Frontal cortex (tissue), 4 donors: ENCODE measurements at places on chromosomes 12 and 14.

- no peak for DNase-seq
Observed at GRCh38 chr12:11688379-11688778, 38.9 kb downstream of the ETV6 start.

GRCh38 chr12:19404242-19404880, 34.9 kb upstream of the AEBP2 start:
- DNase-seq, result no peak

DNA sequence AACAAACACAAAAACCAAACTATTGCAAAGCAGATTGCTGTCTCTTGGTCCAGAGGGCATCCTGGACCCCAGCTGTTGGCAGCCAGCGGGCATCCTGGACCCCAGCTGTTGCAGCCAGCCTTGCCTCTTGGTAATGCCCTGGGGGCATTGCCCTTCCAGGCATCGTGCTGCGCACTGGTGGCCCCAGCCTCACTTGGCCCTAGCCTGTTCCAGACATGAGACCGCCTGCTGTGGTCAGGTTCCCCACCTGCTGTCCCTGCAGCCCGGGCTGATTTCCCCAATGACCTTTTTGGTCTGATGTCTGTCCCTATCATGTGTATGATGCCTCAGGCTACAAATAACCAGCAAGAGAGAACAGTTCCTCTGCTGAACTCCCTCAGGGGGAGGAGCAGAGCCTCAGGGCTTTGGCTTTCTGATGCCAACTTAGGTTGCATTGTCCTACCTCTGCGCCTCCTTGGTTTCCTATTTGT, 20.8 kb downstream of the MLXIP start:
- DNase-seq, result no peak

- DNase-seq, result no peak
Observed at GRCh38 chr14:33986804-33987203, 35.9 kb upstream of the EGLN3 start.

DNA sequence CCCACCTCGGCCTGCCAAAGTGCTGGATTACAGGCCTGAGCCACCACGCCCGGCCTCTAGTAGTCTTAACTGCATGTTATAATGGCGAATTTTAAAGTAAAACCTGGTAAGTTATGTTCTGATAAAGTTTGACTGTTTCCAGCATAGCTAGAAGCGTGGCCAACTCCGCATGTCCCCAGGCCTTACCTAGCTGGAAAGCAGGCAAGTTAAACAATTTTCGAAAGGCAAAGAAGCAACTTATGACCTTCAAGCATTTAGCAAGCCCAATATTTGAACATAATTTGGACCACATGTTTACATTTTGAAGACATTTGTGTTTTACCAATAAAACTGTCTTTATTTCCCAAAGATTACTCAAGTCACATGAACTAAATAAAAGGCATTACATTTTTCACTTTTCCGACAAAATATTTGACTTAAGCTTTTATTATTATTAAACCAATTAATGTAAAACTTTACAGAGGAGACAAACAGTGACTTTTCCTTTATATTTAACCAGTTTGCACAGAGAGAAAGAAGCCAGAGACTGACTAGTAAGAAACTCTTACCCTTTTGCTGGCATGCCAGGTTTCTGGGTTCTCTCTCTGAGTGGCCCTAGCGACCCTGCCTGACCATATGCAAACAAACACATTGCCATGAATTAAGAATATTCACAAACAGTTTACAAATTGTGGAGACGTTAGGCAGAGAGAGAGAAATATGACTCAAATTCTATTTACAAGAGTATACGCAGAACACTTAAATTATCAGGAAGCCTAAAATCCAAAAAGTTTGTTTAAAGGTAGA, 106.3 kb downstream of the RIN3 start:
- DNase-seq, result no peak

- DNase-seq, result no peak
Observed at GRCh38 chr12:22525426-22525825, 18.9 kb downstream of the C2CD5 start.

GRCh38 chr12:31325877-31326631, at the start of gene SINHCAF:
SINHCAF (minus strand) TSS chr12:31326150; CDS start chr12:31298204, 27,946 bp downstream.
- peak; percentile 90 for DNase-seq

- no peak for DNase-seq
Observed at GRCh38 chr14:82872494-82872893, 1338.8 kb upstream of the SEL1L start.

- no peak for DNase-seq
Observed at GRCh38 chr14:77485901-77486678, 12.5 kb downstream of the ISM2 start.

GRCh38 chr14:104685216-104685997, 4.0 kb upstream of the INF2 start:
- no peak for DNase-seq

DNA sequence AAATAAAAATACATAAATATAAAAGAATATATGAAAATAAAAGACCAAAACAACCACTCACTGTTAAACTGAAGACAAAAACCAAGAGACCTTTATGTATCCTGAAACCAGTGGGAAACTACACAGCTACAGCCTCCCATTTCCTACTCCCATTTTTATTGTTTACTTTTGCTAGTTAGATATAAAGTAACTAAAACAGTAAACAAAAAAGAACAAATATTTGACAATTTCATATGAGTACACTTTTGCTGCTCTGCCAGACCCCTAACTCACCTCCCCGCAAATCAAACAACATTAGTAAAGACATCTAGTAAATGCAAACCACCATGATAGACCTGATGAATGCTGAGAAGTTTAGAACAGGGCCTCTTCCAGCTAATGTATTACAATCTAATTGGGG, 97.1 kb downstream of the BCL2L14 start:
- DNase-seq, result no peak

DNA sequence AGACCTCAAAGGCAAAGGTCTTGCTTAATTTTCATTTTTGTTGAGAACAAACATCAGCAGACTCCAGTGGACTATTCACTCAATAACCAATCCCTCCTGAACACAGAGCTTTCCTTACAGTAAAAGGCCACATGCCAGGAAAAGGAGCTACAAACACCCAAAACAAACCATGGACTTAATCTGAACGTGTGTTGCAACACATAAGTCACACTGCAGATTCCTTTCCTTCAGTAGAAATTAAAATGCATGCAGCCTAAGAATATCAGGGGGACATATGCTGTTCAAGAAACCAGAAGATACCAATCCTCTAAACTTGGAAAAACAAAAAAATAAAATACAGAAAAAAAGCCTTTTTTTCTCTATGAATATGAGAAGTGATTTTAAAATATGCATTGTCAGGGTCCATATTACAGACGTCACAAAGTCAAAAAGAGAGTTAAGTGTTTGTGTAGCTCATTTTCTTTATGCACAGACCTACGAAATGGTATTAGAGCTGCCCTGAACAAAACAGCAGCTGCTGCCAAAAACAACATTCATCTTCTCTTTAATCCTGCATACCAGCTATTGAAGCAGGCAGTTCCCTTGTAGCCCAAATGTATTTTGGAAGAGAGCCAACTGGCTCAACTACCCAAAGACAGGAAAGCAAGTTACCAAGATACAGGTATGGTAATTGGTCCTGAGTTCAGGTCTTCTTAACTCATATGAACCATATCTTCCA, 26.2 kb downstream of the KITLG start:
- no peak for DNase-seq

DNA sequence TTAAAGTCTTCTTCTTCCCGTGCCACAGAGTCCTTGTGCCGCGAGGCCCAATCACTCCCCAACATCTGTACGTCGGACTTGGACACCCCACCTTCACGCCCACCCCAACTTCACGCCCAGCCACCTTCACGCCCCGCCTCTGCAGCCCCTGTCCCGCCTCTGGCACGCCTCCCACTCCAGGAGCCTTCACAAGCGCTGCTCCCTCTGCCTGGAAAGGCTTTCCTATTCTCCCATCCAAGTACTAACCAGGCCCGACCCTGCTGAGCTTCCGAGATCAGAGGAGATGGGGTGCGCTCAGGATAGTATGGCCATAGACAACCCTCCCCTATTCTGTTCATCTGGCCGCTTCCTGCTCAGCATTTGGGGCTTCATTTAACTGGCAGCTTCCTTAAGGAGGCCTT, 17.3 kb upstream of the EIF5 start:
- DNase-seq, result no peak

DNA sequence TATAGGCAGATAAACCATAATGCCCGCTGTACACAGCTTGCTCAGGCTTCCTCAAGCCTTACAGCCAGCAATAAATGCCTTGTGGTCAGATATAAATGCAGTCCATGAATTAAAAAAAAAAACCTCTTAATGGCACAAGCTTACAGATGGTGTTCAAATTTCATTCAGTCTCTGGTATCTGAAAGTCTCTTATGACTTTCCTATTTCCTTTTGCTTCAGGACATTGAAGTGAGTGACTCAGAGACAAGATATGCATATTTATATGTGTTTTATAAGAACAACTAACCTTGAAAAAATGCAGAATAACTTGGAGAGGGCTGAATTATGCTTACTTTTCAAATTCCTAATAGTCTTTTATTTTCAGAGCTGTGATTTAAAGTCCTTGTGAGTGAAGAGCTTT, 426.9 kb upstream of the MIS18BP1 start:
- DNase-seq, result no peak

- DNase-seq, result no peak
Observed at GRCh38 chr14:49960453-49960852, 67.6 kb downstream of the ARF6 start.

GRCh38 chr12:101727098-101727497, 12.2 kb downstream of the SYCP3 start:
- no peak for DNase-seq

GRCh38 chr14:72722201-72722785, 171.6 kb downstream of the DPF3 start:
- DNase-seq, result no peak

DNA sequence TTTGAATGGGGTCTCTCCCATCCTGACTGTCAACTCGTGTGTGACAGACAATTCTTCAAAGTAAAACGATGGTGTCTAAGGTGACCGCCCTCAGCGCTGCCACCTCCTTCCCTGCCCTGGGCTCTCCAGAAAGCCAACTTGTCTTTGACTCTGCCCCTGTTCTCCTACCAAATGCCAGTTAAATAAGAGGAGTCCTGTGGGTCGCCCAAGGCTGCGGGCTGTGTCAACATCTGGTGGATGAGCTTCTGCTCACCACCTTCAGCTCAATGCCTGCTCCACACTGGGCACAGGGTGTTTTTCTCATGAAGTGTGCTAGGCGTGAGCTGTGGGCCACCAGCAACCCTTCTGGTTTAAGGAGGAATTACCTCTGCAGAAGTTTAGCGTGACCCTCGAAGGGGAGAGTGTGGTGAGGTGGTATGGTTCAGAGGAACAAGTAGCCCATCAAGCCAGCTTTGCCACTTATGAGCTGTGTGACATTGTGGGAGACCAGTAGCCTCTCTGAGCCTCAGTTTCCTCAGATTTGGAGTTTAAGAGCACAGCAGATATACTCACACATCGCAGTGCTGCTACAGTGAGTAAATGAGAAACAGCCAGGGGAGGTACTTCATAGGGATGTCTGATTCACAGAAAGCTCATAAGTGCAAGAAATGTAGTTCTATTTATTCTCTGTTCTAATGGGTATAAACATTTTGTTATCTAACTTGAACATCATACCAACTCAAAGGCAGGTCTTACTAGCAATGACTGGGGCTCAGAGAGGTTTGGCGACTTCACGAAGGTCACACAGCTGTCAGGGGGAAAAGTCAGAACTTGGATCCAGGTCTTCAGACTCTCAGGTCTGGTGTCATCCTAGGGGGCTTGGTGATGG, 12.1 kb downstream of the SERPINA1 start:
- no peak for DNase-seq

DNA sequence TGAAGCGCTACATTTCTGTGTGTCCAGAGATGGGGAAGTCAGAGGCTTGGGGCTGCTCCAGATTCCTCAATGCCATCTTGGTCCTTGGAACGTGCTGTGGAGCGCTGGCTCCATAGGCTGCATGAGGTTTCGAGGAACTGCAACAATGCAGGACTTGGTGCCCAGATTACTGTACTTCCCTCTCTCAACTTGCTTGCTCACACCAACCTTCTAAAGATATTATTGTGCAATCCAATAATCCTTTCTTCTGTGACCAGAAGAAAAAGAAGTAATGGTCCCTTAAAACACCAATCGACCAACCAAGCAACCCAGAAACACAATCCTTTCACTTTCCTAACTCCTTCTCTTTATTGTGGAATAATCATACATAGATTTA, 3.7 kb downstream of the PRICKLE1 start:
- no peak for DNase-seq

- DNase-seq, result no peak
Observed at GRCh38 chr12:69896653-69897381, 71.8 kb downstream of the MYRFL start.

GRCh38 chr12:40034712-40035111, 71.2 kb downstream of the SLC2A13 start:
- DNase-seq, result no peak

DNA sequence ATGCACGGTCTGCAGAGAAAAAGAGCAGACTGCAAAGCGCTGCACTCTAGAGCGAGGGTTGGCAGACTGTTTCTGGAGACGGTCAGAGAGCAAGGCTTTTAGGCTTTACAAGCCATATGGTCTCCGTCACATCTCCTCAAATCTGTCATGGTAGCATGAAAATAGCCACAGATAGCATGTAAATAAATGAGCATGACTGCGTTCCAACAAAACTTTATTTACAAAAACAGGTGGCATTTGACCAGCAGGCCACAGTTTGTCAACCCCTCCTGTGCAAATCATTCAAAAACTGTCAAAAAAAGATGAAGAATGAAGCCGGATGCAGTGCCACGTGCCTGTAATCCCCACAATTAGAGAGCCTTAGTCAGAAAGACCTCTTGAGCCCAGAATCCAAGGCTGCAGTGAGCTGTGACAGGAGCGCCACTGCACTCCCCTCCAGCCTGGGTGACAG, 18.9 kb downstream of the SYNE3 start:
- no peak for DNase-seq
